BE2C (cell line): ENCODE measurements at places on chromosomes 16 and 17.

- DNase-seq: peak; percentile 24
Measured at GRCh38 chr17:82238472-82239201, 9.8 kb downstream of the SLC16A3 start.

- DNase-seq: no peak
Measured at GRCh38 chr16:82134846-82135245, 35.2 kb downstream of the MPHOSPH6 start.

- DNase-seq: no peak
Measured at GRCh38 chr16:53457670-53458069, 23.4 kb downstream of the RBL2 start.

GRCh38 chr17:78252111-78252634 lies 20.7 kb downstream of the TMEM235 start:
- DNase-seq: no peak

GRCh38 chr17:71765437-71765836 lies 355.4 kb upstream of the SOX9 start:
- DNase-seq: peak; percentile 13

DNA sequence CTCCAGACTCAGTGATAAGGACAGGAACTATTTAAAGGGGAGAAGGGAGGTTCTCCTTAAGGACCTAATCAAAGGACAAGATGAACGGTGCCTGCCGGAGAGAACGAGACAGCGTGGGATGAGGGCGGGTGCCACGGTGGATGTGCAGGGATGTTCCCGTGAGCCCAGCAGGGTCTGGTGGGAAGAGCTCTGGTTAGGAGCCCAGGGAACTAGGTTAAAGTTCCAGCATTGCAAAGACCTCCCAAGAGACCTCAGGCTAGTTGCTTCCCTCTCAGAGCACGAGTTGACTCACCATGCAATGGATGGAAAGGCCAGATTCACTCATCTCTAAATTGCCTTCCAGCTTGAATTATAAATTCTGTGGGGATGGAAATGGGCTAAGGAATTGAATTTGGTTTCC lies 14.7 kb downstream of the CCR7 start:
- peak; percentile 62 for DNase-seq

- DNase-seq: no peak
Measured at GRCh38 chr17:30832438-30833124, 815 bp downstream of the ATAD5 start.

DNA sequence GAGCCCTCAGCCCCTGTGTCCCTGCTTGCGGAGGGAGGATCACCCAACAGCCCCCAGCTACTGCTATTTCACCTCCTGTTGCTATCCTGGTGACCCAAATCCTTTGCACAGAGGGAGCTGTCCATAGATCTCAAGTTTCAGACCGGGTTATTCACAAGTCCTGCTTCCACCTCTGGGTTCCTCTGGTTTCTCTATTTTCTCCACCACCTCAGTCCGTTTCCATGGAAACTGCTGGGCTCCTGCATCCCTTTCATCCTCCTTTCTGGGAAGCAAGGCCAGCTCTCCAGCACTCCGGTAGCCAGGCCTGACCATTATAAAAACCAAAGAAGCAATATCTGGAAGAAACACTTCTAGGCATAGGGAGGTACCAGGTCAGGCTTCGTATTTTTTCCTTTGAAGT lies 4.8 kb upstream of the CALB2 start:
- DNase-seq: no peak

DNA sequence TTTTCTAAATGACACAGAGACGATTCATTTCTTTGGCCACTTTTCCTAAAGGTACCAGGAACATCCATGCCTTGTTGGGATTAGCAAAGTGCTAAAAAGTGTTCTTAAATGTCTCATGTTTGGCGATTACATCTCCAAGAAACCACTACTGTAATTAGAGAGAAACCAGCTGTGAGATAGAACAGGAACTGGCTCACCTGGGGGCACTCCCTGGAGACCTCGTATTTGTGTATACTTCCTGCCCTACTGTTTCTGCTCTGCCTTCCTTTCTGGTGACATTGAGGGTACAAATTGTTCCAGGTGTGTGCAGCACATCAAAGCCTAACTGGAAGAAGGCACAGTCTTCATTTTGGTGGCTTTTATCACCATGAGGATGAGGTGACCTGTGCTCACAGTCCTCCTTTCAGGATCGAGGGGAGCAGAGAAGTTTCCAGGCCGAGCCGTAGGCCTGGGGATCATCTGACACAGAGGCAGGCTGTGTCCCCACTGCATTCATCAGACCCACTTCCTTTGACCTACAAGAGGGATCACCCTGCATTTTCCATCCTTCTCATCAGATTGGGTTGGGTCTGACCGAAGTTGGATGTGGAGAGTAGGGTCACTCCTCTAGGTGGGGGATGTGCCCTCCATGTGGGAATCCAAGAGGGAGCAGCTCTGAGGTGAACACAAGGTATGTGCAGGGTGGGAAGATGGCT lies 23.7 kb downstream of the CCL4 start:
- no peak for DNase-seq

GRCh38 chr17:53823341-53824050 lies 769 bp downstream of the KIF2B start:
- no peak for DNase-seq

- no peak for DNase-seq
Measured at GRCh38 chr16:4033951-4034350, 82.3 kb downstream of the ADCY9 start.

DNA sequence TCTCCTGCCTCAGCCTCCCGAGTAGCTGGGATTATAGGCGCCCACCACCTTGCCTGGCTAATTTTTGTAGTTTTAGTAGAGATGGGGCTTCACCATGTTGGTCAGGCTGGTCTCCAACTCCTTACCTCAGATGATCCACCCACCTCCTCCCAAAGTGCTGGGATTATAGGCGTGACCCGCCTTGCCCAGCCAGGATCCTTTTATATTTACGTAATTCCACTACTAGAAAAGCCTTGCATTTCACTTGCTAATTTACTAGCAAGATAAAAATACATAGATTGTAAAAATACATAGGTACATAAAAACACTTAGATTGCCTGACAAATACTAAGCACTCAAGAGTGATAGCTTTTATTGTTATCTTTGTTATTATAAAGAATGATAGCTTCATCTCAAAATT lies 47.5 kb downstream of the GDPD1 start:
- DNase-seq: no peak

- DNase-seq: no peak
Measured at GRCh38 chr17:4167786-4168185, 24.8 kb downstream of the CYB5D2 start.

- DNase-seq: peak; percentile 27
Measured at GRCh38 chr17:28426081-28426519, 20.1 kb upstream of the SLC46A1 start.
